ENCODE measurements at places on chromosomes 5 and 9.

GRCh38 chr5:65858316-65858715 is 68.1 kb upstream of the ERBIN start:
- no peak for DNase-seq

DNA sequence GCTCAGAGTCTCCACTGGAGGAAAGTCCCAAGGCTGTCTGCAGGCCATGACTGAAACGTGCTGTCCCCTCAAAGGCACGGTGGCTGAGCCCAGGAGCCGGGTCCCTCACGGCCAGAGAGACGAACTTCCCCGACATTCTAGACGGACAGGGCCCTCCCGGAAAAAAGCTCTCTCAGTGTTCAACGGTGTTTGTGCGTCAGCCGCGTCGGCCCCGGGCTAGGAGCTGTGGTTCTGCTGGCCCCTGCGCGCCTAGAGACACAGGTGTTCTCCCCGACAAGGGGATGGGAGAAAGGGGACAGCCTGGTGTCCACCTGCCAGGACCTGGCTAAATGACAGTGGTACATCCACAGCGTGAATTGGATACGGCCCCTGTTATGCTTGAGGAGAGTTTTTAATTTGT is 5.8 kb upstream of the GPSM1 start:
- no peak for DNase-seq

DNA sequence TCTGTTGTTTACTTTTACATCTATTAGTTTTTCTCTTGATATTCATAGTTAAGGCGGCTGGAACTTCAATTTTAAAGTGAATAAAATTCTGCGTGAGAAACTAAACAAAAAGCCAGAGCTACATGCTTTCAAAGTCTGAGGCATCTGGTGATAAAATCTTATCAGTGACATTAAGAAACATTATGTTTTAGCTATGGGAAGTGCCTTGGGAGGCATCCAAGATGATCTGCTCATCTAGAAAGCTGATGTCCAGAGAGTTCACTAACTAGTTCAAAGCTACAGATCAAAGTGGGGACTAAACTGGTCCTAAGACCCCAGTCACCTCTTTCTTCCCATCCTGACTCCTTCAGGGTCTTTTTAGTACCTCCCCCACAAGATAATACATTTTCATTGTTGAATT is 37.2 kb downstream of the MRPS27 start:
- DNase-seq: no peak

- DNase-seq: no peak
Measured at GRCh38 chr5:131545845-131546244, 89.2 kb downstream of the RAPGEF6 start.

DNA sequence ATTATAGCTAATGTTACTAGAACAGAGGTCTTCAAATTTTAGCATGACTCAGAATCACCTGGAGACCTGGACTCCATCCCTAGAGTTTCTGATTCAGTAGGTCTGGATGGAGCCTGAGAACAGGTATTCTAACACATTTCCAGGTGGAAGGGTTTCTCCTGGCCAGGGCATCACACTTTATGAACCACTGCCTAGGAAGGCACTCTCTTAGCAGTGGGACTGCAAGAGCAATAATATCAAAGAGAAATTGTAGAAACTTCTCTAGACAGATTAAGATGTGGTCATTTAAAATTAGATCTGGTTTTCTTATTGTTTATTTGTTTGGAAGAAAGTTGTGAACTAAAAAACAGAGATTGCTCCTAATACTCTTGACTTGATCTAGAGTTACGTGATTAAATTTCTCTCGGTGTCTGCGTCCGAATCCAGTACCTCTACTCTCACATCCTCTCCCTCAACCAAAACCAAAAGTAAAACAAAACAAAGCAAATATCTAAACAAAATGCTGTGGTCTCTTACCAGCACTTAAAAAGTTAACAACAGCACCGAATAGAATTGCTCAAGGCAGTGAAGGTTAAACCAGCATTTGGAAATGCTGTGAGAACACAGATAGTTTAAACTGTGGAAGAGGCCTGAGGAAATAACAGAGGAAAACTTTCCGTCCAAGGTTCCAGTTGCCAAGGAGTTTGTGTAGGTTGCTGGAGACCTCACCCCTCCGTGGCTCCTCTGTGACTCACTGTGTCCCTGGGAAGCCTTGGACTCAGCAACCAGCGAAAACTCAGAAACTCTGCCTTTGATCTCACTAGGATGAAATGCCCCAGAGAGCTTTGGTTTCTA is 193.4 kb downstream of the ARRDC3 start:
- DNase-seq: no peak

DNA sequence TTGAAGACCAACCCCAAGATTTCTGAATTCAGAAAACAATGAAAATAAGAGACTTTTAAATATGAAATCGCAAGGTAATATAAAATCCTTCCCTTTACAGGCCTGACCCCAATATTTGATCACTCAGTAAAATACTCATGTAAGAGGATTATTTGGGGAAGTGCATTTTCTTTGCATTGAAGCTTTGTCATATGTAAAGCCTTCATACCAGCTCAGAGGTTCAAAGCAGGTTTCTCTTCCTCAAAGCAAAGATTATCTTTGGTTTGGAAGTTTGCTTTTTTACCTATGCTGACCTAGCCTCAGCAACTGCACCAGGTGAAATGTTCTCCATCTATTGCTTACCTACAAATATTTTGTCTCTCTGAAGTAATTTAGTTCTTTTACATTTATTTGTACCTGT is 106.5 kb upstream of the PARP8 start:
- DNase-seq: no peak

All from immature natural killer cell (primary cell).